ENCODE measurements at places on chromosomes 2 and 18.

GRCh38 chr18:21745231-21745630, 4.6 kb downstream of the MIB1 start:
- no peak for DNase-seq

DNA sequence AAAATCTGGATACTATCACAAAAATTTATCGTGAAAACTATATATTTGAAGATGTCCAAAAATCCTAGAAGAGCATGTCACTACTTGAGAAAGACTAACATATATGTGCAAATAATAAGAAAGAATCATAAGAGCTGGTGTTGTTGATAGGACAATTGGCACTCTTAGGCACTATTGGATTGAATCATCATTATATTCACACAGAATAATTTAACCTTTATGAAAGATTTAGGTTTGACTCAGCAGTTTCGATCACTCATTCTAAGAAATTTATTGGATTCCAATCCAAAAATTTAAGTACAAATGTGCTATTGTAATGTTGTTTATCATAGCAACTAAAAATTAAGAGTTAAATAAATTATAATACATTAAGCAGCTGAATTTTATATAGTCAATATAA, 503.6 kb downstream of the SPAG16 start:
- no peak for DNase-seq

DNA sequence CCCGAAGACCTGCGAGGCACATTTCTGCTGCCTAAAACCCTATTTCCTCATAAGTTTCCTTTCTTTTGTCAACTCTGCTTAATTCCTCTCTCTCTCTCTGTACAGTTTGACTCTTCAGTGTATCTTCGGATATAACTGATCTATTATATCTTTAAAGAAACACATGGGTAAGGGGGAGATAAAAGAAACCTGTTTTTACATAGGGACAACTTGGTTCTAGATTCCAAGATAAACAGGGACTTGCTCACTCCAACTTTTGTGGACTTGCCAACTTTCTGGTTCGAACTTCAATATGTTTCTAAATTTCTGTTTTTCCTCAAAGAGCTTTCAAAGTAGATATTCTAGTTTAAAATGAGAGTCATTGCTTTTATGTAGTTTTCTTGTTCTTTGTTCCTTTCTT, 182.7 kb upstream of the EPC2 start:
- no peak for DNase-seq

GRCh38 chr2:116098049-116098448, 1655.6 kb downstream of the DPP10 start:
- DNase-seq = no peak

- DNase-seq = peak; percentile 59
Observed at GRCh38 chr2:120886534-120887319, 151.1 kb downstream of the GLI2 start.

GRCh38 chr2:85485815-85486214, 53.2 kb upstream of the MAT2A start:
- DNase-seq = no peak

DNA sequence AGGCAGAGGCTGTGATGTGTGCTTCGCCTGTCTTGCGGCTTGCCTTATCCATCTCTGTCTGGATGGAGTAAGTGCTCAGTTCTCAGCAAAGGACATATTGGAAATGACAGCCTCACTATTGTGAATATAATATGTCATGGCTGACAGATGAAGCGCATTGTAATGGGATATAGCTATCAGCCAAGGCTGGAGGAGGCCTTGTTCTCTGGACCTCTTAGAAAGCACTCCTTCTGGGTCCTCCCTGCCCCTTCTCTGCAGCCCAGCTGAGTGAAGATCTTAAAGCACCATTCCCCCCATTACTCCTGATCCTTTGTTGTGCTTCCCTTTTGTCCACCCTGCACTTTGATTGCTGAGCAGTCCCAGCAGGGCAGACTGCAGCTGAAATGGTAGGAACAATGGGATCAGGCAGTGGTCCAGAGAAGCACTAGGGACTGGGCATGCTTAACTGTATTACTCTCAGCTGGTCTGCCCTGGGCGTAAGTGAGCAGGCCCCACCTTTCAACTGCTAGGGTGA, 265.3 kb downstream of the SETBP1 start:
- no peak for DNase-seq

GRCh38 chr18:9671214-9671613, 36.9 kb upstream of the RAB31 start:
- DNase-seq = no peak

- DNase-seq = no peak
Observed at GRCh38 chr2:118591223-118591622, 256.2 kb downstream of the EN1 start.

DNA sequence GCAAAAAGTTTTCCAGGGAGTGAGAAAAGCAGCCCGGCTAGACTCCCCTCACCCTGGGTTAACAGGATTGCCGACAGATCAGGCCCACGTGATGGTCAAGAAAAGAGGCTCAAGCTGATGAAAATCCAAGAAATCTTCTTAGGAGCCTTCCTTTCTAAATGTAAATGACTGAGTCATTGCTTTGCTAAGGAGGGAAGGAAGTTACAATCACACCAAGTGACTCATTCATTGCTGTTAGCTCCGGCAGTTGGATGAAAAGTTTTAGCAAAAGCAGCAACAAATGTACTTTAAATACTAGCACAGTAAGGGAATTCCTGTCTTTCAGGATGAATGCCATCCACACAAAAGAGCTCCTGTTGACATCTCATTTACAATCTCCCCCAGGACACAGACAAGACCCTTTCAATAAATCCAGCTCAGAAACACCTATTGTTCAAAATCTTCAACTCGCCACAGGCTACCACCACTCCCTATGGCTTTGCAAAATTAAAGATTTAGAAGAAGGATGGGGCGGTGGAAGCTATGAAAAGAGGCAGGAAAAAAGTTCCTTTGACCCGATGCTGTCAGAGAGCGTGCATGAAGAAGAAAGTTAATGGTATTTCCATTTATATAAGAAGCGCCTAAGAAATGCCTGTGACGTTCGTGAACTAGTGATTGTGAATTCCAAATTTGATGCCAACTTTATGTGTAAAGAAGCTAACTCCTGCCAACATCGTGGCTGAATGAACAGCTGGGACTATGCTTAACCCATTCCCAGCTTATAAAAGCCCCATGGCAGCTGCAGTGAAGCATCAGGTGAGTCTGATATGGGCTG, 153.7 kb downstream of the TGIF1 start:
- DNase-seq = no peak

- no peak for DNase-seq
Observed at GRCh38 chr18:6174983-6175745, 239.5 kb downstream of the L3MBTL4 start.

GRCh38 chr2:42047488-42048298, at the start of gene PKDCC:
Gene PKDCC, plus strand, starts transcription at chr2:42048021. Its CDS starts 179 bp downstream, at chr2:42048200.
- peak; percentile 95 for DNase-seq

DNA sequence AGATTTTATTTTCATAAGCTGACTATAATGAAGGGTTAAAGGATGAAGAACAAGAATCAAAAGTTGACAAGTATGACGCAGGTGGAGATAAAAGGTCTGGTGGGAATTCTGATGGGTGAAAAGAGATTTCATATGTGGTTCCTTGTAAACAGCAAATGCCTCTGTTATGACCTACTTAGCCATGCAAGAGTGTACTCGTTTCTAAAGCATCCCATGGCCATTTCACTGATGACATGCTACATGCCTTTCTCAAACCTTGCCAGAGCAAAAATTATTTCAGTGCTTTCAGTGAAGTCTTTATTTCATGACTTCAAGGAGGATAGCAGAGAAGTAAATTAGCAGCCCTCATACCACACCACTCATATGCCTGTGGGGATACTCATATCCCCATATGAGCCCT, 71.7 kb downstream of the FEZ2 start:
- DNase-seq = no peak

- no peak for DNase-seq
Observed at GRCh38 chr18:75226286-75226955, 15.8 kb downstream of the TSHZ1 start.
